ENCODE measurements at places on chromosomes 5 and 9.
A peak's percentile ranks its signal among the peaks of the same experiment; 100 is the strongest.

DNA sequence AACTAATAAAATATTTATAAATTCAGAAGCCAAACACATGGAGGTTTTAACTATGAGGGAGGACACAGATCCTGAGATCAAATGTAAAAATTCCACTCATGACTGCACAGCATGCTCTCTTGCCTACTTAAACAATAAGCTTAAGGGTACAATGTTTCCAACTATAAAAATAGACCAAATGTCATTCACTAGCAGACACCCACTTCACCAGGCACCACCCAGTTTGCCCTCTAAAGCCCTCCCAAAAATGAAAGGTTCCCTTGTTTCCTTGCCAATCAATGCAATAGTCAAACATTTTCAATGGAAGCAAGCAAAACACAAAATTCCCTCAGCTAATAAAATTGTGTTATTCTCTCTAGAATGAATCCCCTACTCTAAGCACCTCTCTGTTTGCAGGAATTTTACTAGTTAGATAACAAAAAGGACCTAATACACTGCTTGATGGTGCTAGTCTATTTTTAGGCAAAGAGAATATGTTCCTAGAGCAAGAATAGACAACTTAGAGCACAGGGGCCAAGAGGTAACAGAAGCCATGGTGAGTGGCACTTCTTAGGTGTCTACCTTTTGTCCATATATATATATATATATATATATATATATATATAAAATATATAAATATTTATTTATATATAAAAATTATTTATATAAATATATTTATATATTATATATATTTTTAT lies 135.3 kb downstream of the HOMER1 start:
- DNase-seq: no peak

GRCh38 chr5:122727112-122727541 lies 47.8 kb upstream of the SNX2 start:
- no peak for DNase-seq

GRCh38 chr5:137101544-137101943 lies 397.6 kb downstream of the SPOCK1 start:
- no peak for DNase-seq

- DNase-seq: no peak
Observed at GRCh38 chr5:180072556-180072955, 997 bp upstream of the RNF130 start.

DNA sequence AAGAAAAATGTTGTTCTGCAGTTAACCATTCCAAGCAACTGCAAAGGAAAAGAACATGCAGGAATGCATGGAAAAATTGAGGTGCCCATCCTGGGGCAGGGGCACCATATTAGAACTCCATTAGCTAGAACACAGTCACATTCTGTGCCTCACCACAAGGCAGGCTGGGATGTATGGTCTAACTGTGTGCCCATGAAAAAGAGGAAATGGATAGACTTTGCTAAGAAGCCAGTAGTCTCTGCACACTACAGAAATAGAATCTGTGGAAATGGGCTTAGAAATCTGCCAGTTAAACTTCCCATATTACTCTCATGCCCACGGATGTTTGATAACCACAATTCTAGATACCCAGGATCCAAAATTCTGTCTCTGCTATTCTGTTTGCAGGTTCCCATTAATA lies 423.8 kb upstream of the SMARCA2 start:
- no peak for DNase-seq

DNA sequence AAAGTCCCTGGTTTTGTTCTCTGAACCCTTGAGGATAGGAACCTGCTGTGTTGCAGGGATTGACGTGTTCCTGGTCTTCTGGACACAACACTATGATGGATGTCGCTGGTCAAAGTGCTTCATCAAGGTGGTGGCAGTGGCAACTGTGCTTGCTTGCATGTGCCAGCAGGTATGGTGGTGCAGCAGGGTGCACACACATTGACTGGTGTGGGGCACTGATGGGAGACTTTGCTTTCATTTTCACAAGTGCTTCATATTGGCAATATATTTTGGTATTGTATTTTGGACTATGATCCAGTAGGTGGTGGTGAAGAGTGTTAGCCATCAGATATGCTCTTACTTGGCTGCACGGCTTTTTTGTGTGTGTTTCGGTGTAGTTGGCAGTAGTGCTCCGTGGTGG lies 479.8 kb upstream of the CTNND2 start:
- no peak for DNase-seq

DNA sequence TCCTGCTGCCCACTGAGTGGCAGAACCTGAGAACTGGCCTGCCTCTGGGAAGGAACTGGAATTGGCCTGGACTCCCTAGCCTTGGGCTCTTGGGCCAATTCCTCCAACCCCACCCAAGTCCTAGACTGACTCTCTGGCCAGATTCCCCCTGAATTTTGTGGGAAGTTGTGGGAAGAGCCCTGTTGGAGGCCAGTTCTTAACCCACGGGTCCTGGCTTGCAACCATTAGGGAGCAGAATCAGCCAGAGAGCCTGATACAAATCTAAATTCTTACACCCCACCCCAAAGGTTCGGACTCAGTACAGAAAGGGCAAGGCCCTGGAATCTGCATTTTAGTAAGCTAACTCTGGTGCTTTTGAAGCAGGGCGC lies 125.3 kb upstream of the SLC25A48 start:
- no peak for DNase-seq

GRCh38 chr9:5185220-5185840 lies at the start of gene INSL6:
INSL6 (minus strand) TSS chr9:5185639; CDS start chr9:5185602, 37 bp downstream.
- DNase-seq: no peak

- no peak for DNase-seq
Observed at GRCh38 chr5:39031041-39031440, 43.2 kb downstream of the RICTOR start.

DNA sequence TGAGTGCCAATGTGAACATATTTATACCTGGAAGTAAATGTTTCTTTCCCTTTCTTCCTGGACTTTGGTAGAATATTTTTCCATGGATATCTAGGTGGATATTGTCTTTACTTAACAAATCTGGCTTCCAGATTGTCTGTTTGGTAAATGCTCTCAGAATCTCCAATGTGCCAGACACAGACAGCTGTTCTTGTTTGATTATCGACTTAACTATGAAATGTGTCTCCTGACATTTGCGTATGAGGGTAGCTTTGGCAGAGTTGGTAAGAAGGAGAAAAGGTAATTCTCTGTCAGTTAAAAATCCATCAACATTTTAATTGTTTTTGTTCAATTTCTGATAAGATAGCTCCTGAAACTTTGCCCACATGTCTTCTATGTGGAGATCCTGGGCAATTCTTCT lies 196.4 kb upstream of the NUDT12 start:
- no peak for DNase-seq

DNA sequence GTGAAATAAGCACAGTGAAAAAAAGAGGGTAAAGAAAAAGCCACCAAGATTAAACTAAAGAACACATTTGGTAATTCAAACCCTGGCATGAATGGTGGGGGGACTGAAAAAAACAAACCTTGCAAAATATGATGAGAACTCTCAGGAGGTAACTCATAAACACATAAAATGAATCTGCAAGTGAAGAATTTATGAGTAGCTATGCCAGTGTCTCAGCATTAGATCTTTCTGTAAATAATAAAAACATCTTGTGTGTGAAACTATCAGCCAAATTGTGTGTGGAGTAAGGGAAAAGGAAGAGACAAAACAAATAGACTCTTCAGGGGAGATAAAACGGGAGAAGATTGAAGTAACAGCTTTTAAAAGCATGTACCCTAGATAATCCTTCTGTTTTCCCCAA lies 129.6 kb upstream of the SPEF2 start:
- DNase-seq: no peak

- no peak for DNase-seq
Observed at GRCh38 chr5:150068472-150068871, 17.9 kb downstream of the CSF1R start.

DNA sequence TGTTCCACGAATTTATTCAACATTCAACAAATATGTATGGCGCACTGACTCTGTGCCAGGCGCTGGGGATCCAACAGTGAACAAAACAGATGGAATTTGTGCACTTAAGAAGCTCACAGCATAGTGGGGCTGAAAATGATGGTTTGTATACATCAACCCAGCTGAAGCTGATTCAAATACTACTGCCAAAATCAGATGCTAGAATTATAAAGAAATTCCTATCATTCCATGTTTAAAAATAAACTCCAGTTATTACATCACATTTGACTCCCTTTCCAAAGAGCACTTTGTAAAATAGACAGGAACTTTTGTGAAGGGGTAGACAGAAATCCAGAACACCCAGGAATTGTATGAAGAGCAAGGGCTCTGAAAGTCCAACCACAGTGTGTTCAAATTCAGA lies 54.1 kb downstream of the ZNF608 start:
- no peak for DNase-seq

DNA sequence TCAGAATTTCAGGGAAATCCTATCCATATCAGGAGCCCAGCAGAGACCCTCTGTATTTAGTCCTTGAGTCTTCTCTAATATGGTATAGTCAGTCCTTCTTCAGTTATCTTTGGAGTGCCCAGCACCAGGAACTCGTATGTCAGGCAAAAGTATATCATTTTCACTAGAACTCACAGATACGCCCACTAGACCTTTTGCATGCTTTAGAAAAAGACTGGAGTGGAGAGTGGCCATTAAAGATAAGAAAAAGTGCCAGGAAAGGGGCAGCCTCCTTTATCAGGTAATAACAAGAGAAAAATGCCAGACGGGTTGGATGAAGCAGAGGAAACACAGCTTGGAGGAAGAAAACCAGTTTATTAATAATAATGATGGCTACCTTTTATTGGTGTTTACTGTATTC lies 63.5 kb downstream of the GPR21 start:
- DNase-seq: no peak

- no peak for DNase-seq
Observed at GRCh38 chr9:80873861-80874260, 815.5 kb downstream of the TLE1 start.

GRCh38 chr5:59099270-59099994 lies 516.6 kb downstream of the RAB3C start:
- DNase-seq: peak; percentile 20

DNA sequence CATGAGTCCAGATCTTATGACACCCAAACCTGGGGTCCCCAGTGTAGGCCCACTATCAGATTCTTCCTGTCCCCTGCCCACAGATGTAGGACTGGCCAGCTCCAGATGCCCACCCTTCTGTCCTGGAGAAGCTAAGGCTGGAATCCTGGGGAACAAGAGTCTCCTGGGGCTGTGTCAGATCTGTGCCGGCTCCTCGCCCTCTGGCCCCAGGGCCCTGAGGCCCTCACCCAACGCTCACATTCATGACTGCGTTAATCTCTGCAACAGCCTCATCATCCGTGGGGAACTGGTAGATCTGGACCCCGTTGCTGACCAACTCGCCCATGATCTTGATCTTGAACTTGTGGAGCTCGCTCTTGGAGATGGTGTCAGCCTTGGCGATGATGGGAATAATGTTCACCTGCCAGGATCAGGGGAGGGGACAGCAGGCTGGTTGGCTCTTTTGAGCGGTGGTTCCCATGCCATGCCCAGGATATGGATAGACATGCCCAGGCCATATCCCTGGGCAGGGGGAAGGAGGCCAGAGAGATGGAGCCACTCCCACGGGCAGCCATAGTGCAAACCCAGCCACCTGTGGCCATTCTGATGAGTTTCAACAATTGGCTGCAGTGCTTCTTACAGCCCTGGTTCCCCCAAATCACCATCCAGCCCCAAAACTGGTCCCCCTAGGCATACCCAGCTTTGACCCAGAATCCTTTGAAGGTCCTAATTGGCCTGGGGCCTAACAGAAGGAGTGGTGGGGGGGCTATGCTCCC lies 14.6 kb downstream of the SEPTIN8 start:
- DNase-seq: no peak

DNA sequence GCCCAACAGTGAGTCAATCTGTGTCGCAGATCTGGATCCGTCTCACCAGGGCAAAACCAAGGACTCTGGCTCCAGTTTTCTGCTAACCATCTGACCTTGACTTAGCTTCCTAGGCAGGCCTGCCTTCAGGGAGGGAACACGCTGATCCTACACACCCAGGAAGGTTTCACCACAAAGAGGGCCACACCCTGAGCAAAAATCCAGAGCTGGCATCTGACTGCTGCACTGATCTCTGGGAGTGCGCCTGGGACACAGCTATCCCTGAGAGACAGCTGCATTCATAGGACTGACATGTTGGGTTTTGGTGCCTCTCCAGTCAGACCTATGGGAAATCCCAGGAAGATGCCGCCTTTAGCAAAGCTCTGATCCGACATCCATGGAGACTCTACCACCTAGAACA lies 47.5 kb downstream of the CDK5RAP2 start:
- DNase-seq: no peak

- no peak for DNase-seq
Observed at GRCh38 chr5:67089200-67089725, 107.3 kb downstream of the CD180 start.

- no peak for DNase-seq
Observed at GRCh38 chr9:110604171-110604601, 24.6 kb upstream of the SVEP1 start.

- DNase-seq: no peak
Observed at GRCh38 chr5:94754824-94755223, 136.4 kb downstream of the SLF1 start.
